ENCODE measurements at places on chromosomes 12 and 14.

GRCh38 chr12:27946421-27946820 is 26.1 kb downstream of the PTHLH start:
- DNase-seq: no peak

- no peak for DNase-seq
Observed at GRCh38 chr12:12176402-12176801, 90.4 kb downstream of the LRP6 start.

- no peak for DNase-seq
Observed at GRCh38 chr12:80291108-80291754, 152.8 kb upstream of the PTPRQ start.

GRCh38 chr12:132020292-132020691 is 70.5 kb downstream of the EP400 start:
- no peak for DNase-seq

GRCh38 chr12:112468046-112468445 is 49.3 kb downstream of the PTPN11 start:
- DNase-seq: no peak

DNA sequence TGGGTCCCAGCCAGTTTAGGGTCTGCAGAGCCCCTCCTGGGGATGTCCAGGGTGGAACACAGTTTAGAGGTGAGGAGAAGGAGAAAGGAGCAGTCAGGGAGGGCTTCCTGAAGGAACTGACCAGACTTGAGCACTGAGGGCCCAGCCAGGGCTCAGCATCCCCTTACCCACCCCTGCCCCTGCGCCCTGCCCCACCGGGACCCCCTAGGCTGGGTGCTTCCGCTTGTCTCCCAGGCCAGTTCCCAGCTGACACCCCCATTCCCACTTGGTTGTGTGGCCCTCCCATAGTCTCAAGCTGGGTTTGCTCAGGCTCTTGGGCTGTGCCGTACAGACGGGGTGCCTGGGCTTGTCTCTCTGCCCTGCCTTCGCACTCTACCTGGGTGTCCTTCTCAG is 26.3 kb upstream of the KIF26A start:
- DNase-seq: no peak
